ENCODE measurements at places on chromosomes 5 and 9.

DNA sequence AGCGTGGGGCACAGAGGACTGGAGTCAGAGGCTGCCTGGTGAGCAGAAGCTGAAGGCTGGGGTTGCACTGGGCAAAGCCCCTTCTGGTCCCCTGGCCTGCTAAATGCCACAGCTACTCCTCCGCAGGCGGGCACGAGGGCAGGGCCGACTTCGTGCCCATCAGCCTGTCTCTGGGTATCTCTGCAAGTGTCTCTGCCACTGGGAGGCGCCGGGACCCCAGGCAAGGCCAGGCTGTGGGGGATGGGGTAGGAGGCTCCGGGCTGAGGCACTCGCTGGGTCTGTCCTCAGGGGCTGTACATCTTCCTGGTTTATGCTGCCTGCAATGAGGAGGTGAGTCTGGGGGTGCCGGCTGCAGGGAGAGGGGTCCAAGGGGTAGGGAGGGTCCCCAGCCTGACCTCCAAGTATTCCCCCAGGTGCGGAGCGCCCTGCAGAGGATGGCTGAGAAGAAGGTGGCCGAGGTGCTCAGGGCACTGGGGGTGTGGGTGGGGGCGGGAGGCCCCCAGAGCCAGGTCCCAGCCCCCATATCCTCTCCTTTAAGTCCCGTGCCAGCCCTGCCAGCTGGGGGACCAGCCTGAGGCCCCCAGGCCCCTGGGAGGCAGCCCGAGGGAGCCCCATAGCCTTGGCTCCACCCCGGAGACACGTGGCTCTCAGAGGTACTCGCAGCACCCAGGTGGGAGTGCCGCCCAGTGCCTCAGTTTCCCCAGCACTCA lies 25.1 kb downstream of the ADGRD2 start:
- no peak for DNase-seq

GRCh38 chr9:81317939-81318338 lies 371.4 kb downstream of the TLE1 start:
- DNase-seq: no peak

GRCh38 chr5:89313804-89314588 lies 431.0 kb upstream of the MEF2C start:
- peak; percentile 85 for DNase-seq

GRCh38 chr9:112245126-112245525 lies 70.0 kb upstream of the SUSD1 start:
- no peak for DNase-seq

- no peak for DNase-seq
These were observed 694 bp upstream of the REEP2 start for GRCh38 chr5:138438003-138438723.

GRCh38 chr9:86097510-86098224 lies 1.7 kb downstream of the GOLM1 start:
- no peak for DNase-seq

- no peak for DNase-seq
These were observed 51.5 kb downstream of the PCDH1 start for GRCh38 chr5:141826674-141827073.

- no peak for DNase-seq
These were observed 86.7 kb upstream of the SPATA31C2 start for GRCh38 chr9:88224938-88225337.

DNA sequence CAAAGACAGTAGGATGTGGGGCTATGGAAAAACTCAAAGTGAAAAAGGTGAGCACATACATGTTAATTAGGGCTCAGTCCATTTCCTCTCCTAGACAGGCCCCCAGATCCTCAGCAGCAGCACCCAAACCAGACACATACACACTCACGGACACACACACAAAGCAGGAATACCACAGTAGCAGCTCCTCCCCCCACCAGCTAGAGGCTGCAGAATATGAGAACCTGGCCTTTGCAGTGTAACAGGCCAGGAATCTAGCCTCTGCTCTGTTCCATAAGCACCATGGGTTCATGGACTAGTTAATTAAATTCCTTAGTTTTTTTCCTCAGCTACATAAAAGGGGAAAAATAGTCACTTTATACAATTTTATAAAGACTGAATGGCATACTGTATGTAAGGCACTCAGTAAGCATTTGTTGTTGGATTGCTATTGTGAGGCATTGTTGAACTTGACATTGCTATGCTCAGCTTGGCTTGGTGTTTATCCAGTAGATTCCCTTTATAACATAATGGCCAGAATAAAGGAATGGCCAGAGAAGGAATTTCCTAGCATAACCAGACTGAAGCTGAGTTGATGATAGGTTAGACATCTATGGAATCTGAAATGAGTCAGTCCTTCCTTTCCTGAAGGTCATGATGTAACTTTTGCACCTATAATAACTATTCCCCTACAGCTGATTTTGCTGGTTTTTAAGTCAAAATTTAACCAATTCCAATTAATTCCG lies 186.8 kb downstream of the SEMA5A start:
- no peak for DNase-seq

DNA sequence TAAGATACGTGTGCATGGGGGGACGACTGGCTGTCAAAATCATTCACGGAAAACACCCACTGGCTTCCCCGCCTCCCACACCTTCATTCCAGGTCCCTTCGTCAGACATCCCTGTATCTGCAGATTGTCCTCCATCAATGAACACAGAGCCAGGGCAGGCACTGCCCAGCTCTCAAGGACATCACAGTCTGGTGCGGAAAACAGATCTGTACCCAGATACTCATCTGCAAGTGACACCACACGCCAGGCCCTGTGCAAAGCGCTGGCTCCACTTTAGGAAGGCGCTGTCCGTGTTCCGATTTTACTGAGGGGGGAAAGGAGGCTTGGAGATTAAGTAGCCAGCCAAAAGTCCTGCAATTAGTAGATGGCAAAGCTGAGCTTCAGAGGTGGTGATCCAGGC lies 72.3 kb downstream of the OLFM1 start:
- DNase-seq: no peak

GRCh38 chr5:157063776-157064430 lies 5.0 kb upstream of the HAVCR1 start:
- no peak for DNase-seq

DNA sequence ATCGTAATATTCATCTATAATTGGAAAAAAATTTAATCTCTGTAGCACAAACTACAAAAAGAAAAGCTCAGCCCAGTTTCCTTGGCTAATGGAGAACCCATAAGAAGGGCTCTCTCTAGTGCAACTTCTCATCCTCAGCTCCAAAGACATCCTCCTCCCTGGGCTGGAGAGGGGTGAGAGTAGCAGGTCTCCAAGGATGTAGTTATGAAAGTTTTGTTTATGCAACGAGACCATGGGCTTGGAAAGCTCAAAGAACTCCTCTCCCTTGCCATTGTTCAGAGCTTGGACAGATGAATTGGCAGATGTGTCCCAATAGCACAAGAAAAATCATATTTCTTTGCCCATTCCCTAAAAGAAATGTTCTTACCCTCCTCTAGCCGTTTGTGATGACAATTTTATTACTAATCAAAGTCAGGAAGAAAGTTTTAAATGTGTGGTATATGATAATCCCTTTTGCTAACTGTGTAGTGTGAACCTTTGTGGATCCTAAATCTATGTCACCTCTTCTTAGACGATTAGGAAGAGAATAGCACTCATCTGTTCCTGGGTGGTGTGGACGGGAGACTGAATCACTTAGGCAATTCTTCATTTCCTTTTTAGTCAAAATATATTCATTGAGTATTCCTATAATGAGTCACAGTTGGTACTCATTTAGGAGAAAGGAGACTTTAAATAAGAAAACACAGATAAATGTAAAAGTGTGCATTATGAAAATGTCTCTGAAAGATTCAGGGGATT lies 52.2 kb downstream of the GARNL3 start:
- DNase-seq: no peak

DNA sequence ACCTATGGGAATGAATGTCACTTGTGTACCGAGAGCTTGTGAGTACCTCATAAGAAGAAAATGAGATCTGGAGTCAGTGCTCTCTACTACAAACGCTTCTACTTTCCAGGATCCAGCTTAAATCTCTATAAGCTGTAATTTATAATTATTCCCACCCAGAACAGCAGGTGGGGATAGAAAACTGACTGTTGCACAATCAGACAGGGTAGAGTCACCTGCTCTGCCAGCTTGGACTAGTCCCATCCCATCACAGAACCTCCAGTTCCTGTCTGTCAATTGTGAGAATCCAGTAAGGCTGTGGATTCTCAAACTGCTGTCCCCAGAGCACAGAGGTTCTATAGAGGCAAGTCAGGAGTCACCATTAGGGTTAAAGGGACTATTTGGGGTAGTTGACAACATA lies 2.0 kb downstream of the SPINK7 start:
- no peak for DNase-seq

DNA sequence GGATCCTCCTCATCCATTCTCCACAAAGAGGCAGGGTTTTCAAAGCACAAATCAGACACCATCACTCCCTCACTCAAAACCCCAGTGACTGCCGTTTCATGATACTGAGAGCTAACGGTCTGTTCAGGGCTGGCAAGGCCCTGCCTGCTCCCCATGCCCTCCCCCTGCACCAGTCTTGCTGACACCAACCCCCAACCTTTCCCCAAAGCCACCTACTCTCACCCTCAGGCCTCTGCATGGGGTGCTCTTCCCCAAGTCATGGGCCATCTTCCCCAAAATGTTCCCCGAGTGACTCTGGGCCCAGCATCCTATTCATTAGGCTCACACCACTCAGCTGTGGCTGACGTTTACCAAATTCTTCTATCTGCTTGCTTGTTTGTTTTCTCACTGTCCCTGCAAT lies 21.7 kb upstream of the OLFM1 start:
- no peak for DNase-seq

DNA sequence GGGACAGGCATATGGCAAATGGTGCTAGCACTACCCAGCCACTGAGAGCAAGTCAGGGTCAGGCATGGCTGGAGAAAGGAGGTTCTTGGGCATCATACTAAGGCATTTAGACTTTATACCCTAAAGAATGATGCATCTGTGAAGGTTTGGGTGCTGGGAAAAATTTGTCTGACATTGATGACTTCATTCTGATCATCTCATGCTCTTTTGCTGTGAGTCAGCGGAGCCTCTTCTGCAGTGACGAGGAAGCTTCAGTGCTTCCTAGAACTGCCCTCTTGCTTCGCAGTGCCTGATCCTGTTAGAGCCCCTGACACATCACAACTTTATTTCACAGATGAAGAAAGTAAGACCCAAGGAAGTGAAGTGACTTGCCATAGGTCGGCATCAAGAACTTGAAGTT lies 266.6 kb upstream of the GAS1 start:
- DNase-seq: no peak

- peak; percentile 49 for DNase-seq
These were observed 39.8 kb downstream of the POLK start for GRCh38 chr5:75551471-75551870.

DNA sequence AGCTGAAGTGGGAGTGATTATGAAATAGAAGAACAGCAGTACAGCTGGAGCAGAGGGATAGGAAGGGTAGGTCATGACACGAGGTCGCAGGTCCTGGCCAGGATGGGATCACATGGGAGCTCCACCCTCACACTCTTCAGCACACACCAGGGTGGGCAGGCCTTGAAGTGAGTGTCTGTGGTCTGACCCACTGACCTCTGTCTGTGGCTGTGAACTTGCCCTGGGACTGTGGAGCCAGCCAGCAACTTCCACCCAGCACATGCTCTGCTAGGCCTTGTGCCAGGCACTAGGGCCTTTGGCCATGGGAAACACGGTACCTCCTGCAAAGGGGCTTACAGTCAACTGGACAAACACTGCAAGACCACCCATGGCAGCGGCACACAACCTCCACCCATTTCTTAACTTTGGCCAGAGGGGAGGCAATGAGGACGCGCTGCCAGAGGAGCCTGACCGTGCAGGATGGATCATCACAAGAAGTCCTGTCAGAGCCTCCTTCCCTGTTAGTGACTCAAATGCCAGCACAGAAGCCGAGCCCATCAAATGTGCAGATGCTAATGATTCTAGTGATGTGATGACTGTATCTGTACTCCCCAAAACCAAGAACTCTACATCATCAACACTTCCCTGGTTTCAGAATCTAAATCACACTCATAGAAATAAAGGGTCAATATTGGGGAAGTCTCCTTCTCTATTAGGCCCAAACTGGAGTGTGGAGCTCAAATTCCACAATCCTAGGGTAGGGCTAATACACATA lies 113.6 kb downstream of the DPYSL3 start:
- no peak for DNase-seq

GRCh38 chr5:6319116-6319515 lies 59.2 kb downstream of the MED10 start:
- DNase-seq: no peak

GRCh38 chr5:59021286-59021673 lies 438.4 kb downstream of the RAB3C start:
- no peak for DNase-seq

GRCh38 chr9:36278243-36278642 lies 20.0 kb upstream of the GNE start:
- DNase-seq: no peak

- no peak for DNase-seq
These were observed 63.8 kb upstream of the DAPK1 start for GRCh38 chr9:87433853-87434252.

GRCh38 chr9:93960971-93961841 lies 6.1 kb upstream of the BARX1 start:
- no peak for DNase-seq

DNA sequence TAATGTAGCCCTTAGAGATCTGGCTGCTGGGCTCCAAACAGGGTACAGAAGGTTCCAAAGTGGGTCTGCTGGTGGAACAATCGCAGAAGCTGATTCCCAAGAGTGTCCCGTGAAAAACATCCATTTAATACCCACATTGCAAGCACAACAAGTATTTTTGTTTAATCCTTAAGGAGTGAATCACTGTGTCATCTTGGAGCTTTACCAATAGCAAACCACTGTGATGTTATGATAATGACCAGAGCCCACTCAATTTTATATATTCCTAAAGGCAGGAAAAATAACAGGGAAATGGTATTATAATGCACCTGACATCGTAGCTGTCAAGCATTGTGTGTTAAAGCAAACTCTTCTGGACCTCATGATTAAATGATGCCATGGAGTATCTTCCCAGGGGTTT lies 291.9 kb downstream of the FBXL7 start:
- peak; percentile 17 for DNase-seq

DNA sequence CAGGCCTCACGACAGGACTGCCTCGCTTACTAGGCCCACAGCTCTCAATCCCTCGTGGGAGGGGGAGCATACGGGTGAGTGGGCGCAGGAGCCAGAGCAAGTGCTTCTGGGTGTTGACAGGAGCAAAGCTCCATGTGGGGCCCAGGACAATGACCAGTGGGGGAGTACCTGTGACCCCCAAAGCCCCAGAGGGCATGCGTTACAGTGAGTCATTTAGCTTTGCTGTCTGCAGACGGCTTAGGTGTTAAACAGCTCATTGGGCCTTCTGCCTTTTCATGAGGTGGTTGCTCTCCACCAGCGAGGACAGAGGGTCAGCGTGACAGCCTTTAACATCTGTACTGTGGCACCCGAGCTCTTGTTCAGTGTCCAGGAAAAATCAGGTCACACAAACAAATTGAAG lies 78.2 kb downstream of the GRAMD2B start:
- DNase-seq: no peak

GRCh38 chr9:17926246-17926645 lies 347.4 kb downstream of the SH3GL2 start:
- DNase-seq: no peak

GRCh38 chr5:113224605-113225065 lies 210.2 kb downstream of the TSSK1B start:
- DNase-seq: no peak

- no peak for DNase-seq
These were observed 5.8 kb downstream of the HMGCR start for GRCh38 chr5:75342836-75343235.
